Body of pancreas (tissue), 4 donors: ENCODE measurements at places on chromosomes 3 and 15. TPM values are rescaled to one million over a fixed set of nuclear protein-coding genes. Genes with fewer than 3 reads are reported as not detected.

The RAD18 gene
- total RNA-seq, result 4.6 TPM

- DNase-seq, result peak; percentile 18
Observed at GRCh38 chr3:3998140-3998922, 199.1 kb downstream of the LRRN1 start.

The C3orf22 gene
- not detected for total RNA-seq

DNA sequence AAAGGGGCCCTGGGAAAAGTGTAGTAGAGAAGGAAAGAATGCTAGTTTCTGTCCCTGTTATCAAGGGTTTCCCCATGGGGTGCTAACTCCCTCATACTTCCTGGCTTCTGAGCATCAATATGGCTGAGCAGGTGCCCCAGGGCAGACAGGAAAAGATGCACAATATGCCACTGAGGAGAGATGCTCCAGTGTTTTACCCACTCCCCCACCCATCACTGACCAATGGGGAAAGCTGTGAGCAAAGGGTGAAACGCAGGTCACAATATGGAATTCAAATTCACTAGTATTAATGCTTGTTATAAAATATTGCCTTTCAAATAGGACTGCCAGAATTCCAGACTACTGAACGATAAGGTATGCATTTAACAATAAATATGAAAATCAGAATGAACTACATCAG lies 187.5 kb upstream of the CTNNB1 start:
- no peak for DNase-seq

- no peak for DNase-seq
Observed at GRCh38 chr15:76809412-76810103, 95.6 kb downstream of the SCAPER start.

The ZNF148 gene
- 15.0 TPM for total RNA-seq

GRCh38 chr3:142007710-142008399 lies 131.4 kb downstream of the ATP1B3 start:
- DNase-seq, result no peak

The GP9 gene
- total RNA-seq, result not detected

DNA sequence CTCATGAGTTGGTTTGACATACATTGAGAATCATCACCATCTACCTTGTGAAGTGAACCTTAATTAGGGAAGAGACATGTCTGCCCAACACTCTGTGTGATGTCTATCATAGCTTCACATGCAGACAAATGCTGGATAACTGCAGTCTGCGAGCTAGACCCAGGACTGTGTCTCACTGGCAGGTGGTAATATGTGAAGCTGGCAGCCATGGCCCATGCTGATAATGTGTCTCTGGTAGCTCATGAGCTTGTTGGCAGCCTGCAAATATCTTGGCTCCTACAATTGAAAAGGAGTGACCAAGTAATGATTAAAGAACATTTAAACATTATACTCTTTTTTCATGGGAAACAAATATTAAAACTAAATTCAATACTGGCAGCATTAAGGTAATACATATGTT lies 234.8 kb downstream of the CHST2 start:
- DNase-seq, result peak; percentile 26

The GP5 gene
- total RNA-seq, result not detected

GRCh38 chr3:12799525-12800440 lies 3.3 kb downstream of the CAND2 start:
- DNase-seq, result no peak

DNA sequence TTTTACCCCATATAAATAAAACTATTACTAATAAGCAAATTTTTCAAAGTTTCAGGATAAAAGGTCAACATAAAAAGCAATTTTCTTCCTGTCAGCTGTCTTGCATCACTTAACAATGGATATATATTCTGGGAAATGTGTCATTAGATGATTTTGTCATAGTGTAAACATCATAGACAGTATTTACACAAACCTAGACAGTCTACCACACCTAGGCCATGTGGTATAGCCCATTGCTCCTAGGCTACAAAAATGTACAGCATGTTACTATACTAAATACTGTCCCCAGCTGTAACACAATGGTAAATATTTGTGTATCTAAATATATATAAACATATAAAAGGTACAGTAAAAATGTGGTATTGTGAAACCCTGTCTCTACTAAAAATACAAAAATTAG lies 156.7 kb downstream of the ANO10 start:
- no peak for DNase-seq

DNA sequence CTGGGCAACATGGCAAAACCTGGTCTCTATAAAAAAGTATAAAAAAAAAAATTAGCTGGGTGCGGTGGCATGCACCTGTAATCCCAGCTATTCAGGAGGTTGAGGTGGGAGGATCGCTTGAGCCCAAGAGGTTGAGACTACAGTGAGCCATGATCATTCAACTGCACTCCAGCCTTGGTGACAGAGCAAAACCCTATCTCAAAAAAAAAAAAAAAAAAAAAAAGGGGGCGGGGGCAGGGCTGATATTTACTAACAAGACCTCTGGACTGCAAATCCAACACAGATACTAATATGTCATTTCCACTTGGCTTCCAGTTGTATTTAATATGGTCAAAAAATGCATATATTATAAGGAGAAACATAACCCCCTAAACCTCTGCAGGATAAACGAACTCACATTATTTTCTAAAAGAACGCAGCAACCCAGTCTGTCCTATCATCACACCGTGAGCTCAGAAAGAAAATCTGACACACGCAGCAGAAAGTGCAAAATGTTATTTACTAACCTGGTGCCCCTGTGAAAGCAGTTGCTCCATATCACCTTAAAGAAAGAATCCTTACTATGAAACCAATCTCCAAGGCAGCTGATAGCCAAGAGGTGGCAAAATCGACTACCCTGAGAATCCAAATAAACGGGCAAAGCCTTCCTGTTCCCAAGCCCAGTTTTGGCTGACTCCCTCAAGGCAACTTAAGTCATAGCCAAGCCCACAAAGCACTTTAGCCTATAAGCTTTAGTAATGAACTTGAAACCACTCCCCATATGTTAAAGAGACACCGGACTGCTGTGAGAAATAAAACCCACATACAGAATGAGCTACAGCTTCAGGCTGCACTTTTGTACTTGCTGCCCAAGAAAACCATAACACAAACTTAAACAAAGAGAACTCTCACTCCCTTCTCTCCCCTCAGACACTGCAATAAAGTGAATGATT lies 39.3 kb downstream of the PLD1 start:
- DNase-seq, result peak; percentile 82
